Inflammatory macrophage treated with lipopolysaccharide for 4 hours (primary cell): ENCODE measurements at places on chromosomes 5 and 9.

DNA sequence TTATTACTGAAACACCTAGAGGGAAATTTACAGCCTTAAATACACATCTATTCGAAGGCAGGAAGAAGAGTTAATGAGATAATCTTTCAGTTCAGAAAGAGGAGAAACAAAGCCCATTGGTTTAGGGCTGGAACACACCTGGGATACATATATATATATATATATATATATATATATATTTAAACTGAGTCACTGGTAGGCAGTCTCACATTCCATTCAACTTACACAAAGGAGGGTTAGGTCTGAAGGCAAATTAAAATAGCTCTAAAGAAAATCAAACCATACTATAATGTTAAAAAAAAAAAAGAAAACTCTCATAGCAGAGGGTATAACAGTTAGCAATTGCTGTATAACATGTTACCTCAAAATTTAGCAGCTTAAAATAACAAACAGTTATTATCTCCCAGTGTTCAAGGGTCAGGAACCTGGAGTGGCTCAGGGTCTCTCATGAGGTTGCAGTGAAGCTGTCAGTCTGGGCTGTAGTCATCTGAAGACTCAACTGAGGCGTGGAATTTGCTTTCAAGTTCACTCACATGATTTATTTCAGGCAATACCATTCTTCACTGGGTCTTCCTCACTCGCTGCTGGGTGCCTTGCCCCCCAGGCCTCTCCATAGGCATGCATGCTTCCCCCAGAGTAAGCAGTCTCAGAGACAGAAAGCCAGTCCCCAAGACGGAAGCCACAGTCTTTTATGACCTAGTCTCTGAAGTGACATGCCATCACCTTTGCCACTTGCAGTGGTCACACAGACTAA lies 332.8 kb downstream of the NSG2 start:
- DNase-seq = no peak

GRCh38 chr5:5235685-5236084 lies 95.6 kb downstream of the ADAMTS16 start:
- DNase-seq = no peak

GRCh38 chr5:1005904-1006655 lies 2.5 kb upstream of the NKD2 start:
- DNase-seq = no peak

- no peak for DNase-seq
Measured at GRCh38 chr5:64954518-64954917, 185.8 kb downstream of the CWC27 start.

- DNase-seq = no peak
Measured at GRCh38 chr5:15601274-15601673, 101.3 kb downstream of the FBXL7 start.

- DNase-seq = no peak
Measured at GRCh38 chr9:14170392-14170931, 143.5 kb downstream of the NFIB start.

GRCh38 chr9:78860801-78861475 lies 564.0 kb downstream of the PSAT1 start:
- DNase-seq = no peak

- DNase-seq = peak; percentile 95
Measured at GRCh38 chr5:111584651-111585050, 72.3 kb upstream of the STARD4 start.

DNA sequence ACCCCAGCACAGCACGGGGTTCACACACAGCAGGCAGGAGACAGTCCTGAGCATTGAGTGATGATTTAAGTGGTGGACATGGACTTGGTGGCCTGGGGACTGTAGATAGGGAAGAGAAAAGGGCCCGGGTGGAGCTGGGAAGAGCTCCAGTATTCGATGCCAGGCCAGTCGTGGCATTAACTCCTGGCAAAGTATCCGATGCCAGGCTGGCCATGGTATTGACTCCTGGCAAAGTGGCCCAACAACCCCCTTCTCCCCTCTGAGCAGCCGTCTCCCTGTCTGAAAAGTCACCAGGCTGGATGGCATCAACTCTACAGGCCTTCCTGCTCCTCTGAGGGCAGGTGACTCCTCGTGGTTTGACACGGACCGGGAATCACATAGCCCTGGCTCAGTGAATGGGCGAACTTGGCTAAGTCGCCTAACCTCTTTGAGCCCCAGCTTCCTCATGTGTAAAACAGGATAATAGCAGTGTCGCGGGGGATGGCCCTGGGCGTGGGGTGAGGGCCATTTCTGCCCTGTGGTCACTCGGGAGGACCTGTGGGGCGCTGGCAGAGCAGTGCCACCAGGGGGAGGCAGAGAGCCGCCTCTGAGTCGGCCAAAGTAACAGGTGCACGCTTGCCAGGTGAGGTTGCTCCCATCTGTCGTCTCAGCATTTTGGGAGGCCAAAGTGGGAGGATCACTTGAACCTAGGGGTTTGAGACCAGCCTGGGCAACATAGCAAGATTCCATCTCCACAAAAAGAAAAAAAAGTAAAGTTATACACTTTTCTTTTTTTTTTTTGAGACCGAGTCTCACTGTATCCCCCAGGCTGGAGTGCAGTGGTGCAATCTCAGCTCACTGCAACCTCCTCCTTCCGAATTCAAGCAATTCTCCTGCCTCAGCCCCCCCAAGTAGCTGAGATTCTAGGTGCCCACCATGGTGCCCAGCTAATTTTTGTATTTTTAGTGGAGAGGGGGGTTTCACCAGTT lies 5.7 kb upstream of the SEC16A start:
- DNase-seq = peak; percentile 47

GRCh38 chr9:123296174-123296573 lies 27.8 kb upstream of the STRBP start:
- DNase-seq = no peak

- peak; percentile 32 for DNase-seq
Measured at GRCh38 chr5:36599986-36600779, 6.2 kb upstream of the SLC1A3 start.

- DNase-seq = no peak
Measured at GRCh38 chr9:125484350-125485282, 222.4 kb downstream of the MAPKAP1 start.

DNA sequence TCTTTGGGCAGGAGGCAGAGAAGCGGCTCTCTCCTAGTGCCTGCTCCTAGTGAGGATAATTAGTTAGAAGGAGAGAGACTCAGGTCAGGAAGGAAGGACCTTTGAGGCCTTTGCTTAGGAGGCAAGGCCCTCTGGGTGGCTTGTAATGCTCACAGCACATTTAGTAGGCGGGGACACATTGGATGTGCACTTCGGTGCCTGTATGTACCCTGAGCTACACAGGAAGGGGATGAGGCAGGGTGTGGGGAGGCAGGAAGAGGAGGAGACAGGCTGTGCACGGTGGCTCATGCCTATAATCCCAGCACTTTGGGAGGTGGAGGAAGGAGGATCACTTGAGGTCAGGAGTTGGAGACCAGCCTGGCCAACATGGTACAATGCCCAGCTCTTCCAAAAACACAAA lies 7.2 kb upstream of the LCN2 start:
- no peak for DNase-seq

GRCh38 chr5:66743344-66743743 lies 147.2 kb downstream of the MAST4 start:
- DNase-seq = no peak

DNA sequence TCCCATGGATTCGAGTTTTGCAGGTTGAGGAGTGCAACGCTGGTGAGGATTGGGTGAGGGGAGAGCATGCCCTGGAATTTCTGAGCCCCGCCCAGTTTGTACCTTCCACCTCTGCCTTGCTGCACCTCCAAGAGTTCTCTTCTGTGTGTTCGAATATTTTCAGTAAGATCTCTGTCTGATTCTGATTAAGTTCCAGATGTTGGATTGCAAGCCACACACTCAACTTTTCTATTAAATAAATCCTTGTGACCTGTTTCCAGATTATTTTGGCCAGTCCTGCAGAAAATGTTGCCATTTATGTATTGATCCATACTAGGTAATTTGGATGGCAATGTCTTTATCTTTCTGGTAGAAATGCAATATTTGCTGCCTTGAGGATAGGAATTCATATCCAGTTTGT lies 54.1 kb downstream of the IL31RA start:
- no peak for DNase-seq
